ENCODE measurements at places on chromosomes 3 and 15. TPM values are rescaled to one million over a fixed set of nuclear protein-coding genes. Genes with fewer than 3 reads are reported as not detected.

DNA sequence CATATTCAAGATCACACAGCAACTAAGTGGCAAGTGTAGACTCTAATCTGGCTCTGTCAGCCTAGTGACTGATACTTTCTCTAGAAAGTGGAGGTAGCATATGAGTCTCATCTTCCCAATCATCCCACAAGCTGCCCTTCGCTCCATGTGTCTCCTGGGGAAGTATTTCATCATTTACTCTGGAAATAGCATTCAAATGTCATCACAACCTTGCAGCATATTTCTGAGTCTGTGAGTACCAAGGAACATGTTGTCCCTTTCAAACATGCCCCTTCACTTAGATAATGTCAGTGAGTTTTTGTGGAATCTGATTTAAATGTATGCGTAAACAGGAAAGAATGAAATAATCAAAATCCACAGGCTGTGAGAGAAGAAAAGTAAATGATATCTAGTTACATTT lies 322.9 kb downstream of the SLC9A9 start:
- no peak for DNase-seq

GRCh38 chr3:119748991-119749390 lies 32.9 kb upstream of the NR1I2 start:
- no peak for DNase-seq

DNA sequence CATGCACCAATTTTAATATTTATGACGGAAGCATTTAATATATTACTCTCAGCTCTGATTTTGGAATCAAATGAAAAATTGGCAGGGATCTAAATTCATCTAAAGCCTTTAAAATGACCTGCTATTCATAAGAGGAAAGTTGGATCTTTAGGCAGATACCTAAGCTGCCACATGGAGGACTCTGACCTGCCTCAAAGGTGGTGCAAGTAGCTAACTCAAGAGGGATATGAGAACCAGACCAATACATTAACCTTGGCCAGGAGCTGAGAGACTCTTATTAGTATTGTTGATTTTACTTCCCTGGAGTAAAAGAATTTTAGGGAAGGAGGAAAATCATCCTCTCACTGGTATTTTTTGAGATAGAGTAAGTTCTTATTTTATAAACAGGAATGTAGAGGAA lies 17.7 kb downstream of the ZNF654 start:
- no peak for DNase-seq

DNA sequence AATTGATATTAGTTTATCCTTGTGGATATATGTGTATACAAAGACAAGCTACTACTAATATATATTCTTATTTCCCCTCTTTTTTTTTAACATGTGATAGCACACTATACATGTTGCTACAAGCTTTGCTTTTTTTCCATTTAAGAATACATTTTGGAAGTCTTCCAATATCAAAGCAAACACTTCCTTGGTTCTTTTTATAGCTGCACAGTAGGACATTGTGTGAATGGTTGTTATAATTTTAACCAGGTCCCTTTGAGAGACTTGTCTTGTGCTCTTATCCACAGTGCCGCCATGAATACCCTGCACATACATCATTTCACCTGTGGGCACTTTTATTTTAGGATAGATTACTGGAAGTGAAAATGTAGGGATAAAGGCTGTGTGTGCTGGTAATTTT lies 88.7 kb downstream of the CACNA2D3 start:
- no peak for DNase-seq

DNA sequence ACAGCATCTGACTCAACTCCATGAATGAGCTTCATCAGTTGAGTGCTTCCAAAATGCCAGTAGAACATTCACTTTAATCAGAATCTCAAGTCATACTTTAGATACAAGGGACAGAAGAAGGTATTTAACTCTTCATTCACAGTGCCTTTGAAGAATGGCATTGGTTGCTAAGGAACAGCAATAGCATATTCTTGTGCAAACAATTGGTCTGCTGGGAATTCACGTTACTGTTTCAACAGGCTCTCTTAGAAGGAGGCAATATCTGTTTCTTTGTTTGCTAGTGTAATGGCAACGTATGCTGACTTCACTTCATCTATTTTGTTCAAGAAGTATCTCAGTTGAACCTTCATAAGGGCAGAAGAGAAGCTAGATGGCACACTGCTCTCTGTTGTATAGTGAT lies 113.9 kb downstream of the TMEM108 start:
- no peak for DNase-seq

DNA sequence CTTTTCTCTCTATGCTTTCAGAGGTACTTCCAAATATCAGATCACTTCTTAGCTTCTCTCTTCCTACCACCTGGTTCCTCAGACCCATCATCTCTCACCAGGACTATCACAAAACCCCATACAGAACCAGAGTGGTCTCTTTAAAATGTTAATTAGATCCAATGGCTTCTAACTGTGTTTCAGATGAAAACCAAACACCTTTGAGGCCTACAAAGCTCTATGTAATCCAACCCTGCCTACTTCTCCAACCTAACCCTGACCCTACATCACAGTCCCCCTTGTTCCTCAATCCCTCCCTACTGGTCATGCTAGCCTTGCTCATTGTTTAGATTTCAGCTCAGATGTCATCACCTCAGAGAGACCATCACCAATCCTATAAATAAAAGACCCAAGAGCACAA lies 34.8 kb downstream of the SUMF1 start:
- no peak for DNase-seq

- DNase-seq, result no peak
Observed at GRCh38 chr15:98419173-98419780, 229.1 kb upstream of the IGF1R start.

The GPR160 gene
- 0.54 TPM for total RNA-seq

- DNase-seq, result no peak
Observed at GRCh38 chr3:108406661-108407206, 103.7 kb downstream of the MYH15 start.

The SPINK8 gene
- total RNA-seq, result not detected

DNA sequence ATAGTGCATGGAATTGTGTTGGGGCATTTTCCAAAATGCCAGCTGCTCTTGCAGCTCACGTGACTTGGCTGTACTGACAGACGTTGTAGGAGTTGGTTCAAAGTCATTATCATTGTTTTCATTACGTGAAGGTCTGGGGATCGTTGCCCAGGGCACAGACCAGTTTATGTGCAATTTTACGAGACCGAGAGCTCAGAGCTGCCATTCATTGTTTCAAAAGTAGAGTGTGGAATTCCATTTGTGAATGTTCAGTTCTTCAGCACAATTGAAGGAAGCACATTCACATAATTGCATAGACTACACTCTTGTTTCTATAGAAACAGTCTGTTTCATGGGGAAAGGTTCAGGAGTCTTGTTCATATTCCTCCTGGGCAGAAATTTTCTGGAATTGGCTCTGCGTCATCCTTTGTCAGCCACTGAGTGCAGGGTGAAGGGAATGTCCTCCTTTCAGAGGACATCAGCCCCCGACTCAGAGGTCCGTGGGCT lies 54.5 kb downstream of the GABRG3 start:
- no peak for DNase-seq

- DNase-seq, result peak; percentile 45
Observed at GRCh38 chr15:90192961-90193786, 8.0 kb upstream of the SEMA4B start.

The CTXND1 gene
- 0.94 TPM for total RNA-seq

DNA sequence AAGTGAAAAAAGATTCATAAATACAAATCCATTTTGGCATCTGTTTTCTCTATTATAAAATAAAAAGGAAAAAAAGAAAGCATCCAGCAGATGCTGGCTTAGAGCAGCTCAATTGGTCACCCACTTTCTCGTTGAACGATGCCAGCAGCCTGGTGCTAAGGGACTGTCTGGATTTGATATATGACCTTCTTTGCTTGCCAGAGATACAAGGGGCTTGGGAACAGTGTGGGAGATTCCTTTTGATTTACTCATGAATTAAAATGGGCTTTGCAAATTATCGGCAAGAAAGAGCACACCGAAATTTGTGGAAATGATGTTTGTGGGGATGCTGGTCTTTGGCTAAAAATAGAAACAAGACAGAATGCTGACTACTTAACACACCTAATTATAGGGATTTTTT lies 210.3 kb upstream of the STT3B start:
- DNase-seq, result no peak

DNA sequence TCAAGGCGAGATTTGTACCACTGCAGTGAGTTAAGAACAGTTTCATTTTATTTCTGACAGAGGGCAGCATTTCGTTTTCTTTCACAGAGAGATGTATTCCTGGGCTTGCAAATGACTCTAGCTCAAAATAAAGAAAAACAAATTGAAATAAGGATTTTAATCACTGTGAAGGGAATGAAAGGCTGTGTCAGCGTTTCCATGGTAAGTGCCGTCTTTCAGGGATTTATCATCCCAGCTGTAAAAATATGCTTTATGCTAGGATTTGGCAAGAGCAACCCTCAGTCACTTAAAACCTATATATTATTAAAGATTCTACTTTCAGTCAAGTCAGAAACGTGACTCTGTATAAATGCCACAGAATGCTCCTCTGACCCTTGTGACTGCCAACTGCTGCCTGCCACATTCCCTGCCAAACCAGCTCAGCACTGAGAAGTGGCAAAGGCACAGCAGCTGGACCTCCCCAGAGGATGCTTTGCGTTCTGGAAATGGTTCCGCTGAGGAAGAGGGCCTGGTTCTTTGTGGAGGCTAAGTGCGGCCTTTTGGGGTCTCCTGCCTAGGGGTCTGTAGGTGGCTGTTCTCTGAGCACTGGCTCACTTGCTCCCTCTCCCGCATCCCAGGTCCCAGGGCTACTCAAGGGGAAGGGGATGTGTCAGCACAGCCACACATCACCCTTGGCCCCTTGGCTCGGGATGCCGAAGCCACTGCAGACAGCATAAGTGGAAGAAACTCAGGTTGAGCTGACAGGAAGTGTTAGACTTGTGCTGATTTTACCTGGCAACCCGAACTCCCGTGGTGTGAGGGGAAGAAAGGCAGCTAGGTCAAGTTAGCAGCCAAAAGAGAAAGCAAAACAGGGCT lies 56.6 kb upstream of the POMGNT2 start:
- no peak for DNase-seq

The LRTM1 gene
- total RNA-seq, result not detected

GRCh38 chr3:13008155-13008995 lies 64.9 kb downstream of the IQSEC1 start:
- peak; percentile 25 for DNase-seq

- DNase-seq, result peak; percentile 50
Observed at GRCh38 chr3:152266221-152266995, 2.3 kb upstream of the MBNL1 start.

DNA sequence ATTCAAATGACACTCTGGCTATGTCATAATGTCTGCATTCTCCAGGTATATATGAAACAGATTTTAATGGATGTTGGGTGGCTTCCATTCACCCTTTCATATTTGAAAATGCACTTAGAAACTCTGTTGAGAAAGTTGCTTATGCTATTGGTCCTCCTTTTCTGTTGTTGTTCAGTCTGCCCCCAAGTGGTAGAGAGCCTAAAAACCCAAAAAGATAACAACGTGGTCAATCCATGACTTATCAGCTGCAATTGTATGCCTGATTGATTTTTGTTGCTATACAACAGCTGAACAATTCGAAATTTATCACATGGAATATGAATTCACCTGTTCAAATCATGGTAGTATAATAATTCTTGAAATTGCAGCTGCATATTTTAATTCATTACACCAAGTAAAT lies 279.8 kb downstream of the ROBO2 start:
- no peak for DNase-seq

Measured in Right ventricle myocardium superior (tissue), 1 donor.